ENCODE measurements at places on chromosomes 7 and 10.
A peak's percentile ranks its signal among the peaks of the same experiment; 100 is the strongest.

DNA sequence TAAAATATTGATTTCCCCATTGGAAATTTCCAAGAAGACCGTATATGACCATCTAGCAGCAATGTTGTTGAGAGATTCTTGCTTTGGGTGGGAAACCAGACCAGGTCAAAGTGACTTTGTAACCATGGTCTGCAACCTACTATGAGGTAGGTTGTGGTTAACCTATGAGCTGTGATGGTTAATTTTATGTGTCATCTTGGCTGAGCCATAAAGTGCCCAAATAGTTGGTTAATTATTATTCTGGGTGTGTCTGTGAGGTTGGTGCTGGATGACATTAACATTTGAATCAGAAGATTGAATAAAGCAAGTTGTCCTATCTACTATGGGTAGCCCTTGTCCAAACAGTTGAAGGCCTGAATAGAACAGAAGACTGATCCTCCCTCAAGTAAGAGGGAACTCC lies 18.3 kb upstream of the RALA start:
- DNase-seq: no peak

DNA sequence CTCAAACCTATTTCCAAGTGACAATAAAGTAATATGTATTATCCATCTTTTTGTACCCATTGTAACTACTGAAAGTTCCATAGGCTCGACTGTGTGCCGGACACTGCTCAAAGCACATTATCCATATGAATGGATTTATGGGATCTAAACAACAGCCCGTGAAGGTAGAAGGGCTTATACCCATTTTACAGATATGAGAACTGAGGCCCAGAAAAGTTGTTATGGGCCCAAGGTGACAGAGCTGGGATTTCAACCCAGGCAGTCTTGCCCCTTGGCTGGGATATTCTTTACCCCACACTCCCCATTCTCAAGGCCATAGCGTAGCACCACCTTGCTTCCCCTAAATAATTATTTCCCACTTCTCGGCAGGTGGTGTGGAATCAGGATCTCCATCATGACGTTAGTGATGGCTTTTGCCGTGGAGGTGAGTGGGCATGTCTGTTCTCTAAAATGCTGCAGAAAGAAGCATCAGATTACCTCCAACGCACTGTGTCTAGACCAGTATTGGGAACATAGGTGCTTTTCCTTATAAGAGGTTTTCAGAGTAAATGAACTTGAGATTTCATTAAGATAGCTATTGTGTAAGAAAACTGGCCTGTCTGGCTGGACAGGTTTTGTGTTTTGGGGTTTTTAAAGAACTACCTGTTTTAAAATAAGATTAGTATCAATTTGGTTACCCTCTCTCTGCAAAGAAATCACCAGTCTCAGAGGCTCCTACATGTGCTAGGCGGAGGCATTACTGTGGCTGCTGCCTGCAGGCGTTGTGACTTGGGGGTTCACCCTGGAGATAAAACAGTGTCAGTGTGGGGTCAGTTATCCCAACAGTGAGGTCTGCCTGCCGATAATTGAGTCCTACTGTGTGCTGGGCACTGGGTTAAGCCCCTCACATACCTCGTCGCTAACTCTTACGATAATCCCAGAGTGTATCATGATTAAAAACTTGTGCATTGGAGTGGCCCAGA lies 85.1 kb upstream of the SDK1 start:
- DNase-seq: no peak

- DNase-seq: no peak
Observed at GRCh38 chr7:30931161-30931928, 19.7 kb downstream of the AQP1 start.

DNA sequence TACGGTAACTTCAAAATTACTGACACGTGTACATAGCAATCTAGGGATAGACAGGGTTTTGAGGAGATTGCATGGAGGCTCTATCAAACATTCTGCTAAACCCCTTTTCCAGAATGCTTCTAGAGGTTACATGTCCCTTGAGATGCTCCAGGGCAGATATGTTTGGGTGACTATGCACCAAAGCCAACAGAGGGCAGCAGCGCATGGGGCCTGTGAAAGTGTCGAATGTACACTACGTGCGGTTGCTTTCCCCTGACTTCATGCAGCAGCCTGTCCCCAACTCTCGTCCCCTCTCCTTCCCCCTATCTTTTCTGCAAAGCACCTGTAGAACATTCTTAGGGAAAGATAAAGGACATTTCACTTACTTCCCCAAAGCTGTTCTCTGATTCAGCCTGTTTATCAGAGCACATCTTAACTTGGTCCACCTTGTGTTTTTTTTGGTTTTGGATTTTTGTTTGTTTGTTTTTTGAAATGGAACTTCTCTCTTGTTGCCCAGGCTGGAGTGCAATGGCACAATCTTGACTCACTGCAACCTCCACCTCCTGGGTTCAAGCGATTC lies 90.2 kb downstream of the UBE3C start:
- no peak for DNase-seq

- no peak for DNase-seq
Observed at GRCh38 chr10:125171402-125172306, 11.3 kb upstream of the CTBP2 start.

DNA sequence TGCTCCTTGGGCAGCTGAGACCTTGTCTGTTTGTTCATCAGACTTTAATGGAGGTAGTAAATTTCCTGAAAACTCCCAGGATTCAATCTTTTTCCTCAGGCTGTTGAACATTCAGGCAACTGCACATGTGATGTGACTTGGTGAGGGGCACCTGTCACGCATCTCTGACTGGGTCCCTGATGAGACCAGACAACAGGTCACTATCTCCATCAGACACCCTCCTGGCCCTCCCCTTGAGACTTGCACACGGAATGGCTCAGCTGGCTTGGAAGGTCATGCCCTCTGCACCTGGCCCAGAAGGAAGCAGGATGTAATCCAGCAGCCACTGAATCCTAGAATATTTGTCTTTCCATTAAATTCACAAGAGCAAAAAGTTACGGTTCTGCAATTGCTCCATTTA lies 15.9 kb downstream of the AQP1 start:
- DNase-seq: no peak

DNA sequence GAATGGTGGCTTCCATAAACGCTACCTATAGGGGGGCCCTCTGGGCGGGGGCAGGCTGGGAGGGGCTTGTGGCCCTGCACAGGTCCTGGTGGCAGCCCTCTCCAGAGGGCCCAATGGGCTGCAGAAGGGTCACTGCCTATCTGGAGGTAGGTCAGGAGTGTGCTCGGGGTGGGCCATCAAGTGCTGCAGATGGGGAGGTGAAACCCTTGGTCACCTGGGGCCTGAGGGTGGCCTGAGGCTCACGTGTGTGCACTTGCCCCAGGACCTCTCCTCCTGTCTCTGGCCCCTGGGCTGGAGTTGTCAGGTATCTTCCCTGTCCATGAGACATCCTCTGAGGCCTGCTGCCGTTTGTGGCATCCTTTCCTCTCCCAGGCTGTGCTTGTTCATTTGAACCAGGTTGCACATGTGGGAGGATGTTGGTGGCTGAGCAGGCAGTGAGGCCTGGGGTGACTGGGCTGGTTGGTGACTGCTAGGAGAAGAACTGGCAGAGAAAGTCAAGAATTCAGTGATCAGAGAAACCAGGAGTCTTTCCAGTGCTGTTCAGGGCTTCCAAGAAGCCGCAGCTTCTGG lies 21.1 kb upstream of the SH2D4B start:
- DNase-seq: no peak

DNA sequence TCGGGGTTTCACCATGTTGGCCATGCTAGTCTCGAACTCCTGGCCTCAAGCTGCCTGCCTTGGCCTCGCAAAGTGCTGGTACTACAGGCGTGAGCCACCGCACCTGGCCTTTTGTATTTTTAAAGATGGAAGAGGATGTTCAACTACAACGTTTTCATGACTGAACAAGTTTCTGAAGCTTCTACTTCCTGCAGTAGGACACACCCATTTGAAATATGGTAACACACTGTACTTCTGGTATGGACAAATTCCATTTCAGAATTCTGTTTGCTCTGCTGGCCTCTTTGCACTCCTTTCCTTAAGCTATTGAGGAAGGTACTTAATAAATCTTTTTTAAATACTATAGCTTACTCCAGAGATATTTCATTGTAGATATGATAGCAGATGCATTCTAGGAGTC lies 10.9 kb upstream of the CDK1 start:
- no peak for DNase-seq

DNA sequence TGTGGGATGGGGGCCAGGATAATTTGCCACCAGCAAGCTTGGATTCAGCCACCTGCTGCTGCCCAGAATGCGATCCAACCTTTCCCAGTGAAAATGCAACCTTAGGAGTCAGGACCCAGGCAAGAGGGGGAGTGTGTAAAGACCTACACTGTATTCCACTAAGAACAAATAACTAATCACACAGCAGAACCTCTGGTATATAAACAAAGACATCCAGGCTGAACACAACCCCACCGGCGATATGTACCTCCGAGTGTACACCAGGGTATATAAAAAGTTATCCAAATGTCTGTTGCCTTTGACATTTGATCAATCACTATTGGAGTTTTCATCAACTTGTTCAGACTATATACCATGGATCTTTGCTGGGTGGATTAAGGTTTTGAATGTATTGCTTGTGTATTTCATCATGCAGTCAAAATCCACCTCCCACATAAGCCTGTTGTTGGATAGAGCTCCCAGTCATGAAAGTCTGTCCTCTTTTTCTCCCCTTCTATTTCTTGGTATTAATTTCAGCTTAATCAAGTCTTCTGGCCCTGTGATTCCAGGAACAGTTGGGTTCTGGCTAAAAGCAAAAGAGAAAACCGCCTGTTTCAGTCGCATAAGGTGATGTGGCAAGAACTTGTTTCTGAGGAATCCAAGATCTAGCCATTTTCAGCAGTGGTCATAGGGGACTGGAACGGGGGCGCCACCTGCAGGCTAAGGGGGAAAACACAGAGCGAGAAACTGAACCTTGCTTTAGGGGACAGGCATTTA lies 290.7 kb downstream of the CCDC3 start:
- peak; percentile 69 for DNase-seq

- no peak for DNase-seq
Observed at GRCh38 chr7:130904031-130904757, 170.2 kb upstream of the KLF14 start.

- no peak for DNase-seq
Observed at GRCh38 chr7:21269021-21269420, 158.9 kb upstream of the SP4 start.

GRCh38 chr10:97154781-97155180 lies 31.0 kb downstream of the SLIT1 start:
- DNase-seq: no peak

DNA sequence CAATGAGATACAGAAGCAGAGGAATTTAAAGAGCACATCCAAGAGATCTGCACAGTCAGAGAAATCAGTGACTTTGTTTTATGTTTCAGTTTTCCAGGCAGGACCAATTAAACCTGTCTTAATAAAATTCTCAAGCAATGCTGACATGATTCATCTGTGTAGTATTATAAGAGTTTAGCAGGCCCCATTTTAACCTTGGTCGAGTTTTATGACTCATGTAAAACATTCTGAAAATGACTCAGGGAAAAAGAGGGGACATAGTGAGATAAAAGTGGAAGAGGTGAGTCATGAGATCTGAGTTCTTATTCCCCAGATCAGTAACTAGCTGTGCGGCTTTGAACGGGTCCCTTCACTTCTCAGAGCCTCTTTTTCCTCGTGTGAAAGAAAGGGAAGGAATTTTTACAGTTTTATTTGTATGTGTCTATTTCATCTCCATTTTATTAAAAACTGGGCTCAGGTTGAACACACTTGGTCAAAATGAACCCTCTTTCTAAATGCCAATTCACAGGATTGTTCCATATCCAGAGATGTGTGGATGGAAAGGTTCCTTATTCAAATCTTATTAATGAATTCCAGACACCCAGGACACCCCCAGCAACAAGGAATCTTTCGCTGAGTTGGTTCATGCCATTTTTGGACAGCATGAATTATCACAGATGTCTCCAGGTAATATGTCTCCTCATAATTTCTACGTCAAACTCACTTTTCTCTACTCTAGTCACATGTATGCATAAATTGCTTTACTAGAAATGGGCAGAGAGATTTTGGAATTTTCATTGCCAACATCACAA lies 143.2 kb downstream of the JAZF1 start:
- no peak for DNase-seq

DNA sequence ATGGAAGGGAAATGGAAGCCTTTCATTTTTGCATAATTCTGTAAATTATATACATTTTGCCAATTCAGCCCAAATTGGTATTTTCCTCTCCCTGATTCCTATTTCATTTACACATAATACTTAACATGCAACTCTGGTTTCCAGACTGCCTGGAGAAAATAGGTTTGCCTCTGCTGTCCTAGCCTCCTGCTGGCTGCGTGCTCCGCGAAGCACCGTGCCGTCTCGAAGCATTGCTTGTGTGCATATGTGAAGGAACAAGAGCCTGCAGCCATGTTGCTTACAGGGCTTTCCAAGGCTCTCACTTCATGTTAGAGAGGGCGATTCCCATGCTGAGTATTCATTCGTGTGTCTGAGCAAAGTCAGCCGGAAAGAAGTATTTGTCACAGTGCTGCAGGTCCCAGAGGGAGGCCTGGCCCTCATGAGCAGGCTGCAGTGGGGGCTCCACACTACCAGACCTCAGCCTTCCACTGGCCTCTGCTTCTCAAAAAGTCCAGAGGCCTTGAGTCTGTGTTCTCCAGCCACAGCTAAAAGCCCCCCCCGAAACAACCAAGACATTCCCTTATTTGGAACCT lies 66.5 kb downstream of the CLRN3 start:
- DNase-seq: no peak

GRCh38 chr7:31991846-31992245 lies 78.4 kb downstream of the PDE1C start:
- no peak for DNase-seq
